CD4-positive, alpha-beta memory T cell (primary cell): ENCODE measurements at places on chromosomes 1 and 21.
A peak's percentile ranks its signal among the peaks of the same experiment; 100 is the strongest.

DNA sequence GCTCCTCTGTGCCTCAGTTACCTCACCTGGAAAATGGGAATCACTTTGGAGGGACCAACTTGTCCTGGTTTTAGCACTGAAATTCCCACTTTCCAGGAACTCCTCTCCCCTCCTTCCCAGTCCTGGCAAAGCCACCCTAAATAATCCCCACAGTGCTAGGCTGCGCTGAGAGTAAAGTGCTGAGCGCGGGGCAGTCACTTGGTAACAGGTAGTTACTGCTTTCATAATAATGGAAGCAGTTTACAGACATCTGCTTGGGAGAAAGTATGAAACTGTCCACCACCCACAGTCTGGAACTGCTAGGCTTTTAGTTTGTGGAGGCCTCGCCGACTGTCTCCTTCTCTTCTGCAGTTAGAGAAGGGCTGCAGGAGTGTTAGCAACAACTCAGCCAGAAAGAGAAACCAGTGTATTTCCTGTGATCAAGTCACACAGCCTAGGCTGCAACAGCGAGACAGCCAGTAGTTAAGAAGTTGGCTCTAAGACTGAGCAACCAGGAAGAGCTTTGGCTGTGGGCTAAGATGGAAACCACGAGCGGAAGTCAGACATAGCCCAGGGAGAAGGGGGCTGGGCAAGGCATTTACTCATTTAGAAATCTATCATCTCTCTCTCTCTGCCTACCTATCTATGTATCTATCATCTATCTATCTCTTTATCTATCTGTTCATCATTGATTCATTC, 30.8 kb upstream of the ABCG1 start:
- DNase-seq: peak; percentile 86

GRCh38 chr1:12548279-12548972, 69.6 kb downstream of the DHRS3 start:
- no peak for DNase-seq

GRCh38 chr1:41623736-41624135, 139.3 kb upstream of the EDN2 start:
- no peak for DNase-seq

- DNase-seq: peak; percentile 2
Observed at GRCh38 chr1:239819096-239819495, 272.6 kb upstream of the FMN2 start.

DNA sequence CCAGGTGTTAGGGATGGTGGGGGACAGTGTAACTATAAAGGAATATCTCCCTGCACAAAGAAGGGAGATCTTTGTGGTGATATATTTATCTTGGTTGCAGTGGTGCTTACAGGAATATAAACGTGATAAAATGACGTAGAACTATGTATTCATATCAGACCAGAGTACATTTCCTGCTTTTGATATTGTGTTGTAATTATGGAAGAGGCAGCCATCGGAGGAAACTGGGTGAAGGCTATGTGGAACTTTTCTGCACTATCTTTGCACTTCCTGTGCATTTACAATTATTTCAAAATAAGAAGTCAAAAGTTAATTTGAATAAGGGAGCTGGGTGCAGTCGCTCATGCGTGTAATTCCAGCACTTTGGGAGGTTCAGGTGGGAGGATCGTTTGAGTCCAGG, 37.6 kb downstream of the NDUFS5 start:
- DNase-seq: no peak

GRCh38 chr1:208013210-208013609, 102.3 kb upstream of the CD34 start:
- DNase-seq: no peak

- DNase-seq: no peak
Observed at GRCh38 chr1:153485863-153486262, 25.4 kb upstream of the S100A7 start.

GRCh38 chr1:64984106-64984505, 17.8 kb upstream of the JAK1 start:
- DNase-seq: no peak

- no peak for DNase-seq
Observed at GRCh38 chr1:91609551-91609950, 108.9 kb downstream of the CDC7 start.

DNA sequence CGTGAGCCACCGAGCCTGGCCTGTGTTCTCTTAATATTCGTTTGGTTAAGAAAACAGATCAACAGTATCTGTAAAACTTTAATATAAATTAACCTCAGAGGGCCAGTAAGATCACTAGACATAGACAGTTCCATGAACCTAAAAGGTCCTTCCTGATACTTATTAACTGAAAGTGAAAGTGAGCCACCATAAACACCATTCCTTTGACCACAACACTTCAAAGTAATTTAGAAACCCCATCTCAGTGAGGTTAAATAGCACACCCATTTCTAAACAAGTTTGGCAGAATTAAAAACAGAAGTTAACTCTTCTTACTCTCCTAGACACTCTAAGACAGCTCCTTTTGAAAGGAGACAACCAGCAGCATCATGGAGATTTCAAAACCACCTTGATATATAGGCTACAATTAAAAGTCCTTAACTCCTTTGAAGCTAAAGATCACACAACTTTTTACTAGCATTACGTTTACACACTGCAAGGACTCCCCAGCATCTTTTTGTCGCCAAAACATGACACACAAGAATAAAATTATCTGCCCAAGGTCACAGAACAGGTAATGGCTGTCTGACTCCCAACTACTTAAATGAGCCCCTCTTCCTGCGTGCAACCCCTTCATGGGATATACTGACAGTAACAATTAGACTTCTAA, 2.2 kb downstream of the RNF19B start:
- peak; percentile 29 for DNase-seq

GRCh38 chr1:42684139-42684538, 1.9 kb downstream of the YBX1 start:
- peak; percentile 55 for DNase-seq

DNA sequence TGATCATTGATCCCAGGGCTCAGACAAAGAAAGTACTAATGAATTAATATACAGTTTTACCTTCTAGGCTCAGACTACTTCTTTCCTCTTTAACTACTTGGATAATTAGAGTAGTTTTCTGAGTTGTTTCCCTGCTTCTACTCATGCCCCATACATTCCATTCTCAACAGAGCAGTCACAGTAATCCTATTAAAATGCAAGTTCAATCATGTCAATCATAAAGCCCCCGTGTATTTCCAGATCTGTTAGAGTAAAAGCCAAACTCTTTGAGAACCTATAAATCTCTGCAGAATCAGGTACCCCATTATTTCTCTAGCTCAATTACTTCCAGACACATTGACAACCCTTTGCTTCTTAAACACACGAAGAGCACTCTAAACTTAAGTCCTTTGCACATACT, 242.1 kb upstream of the PRMT6 start:
- no peak for DNase-seq

GRCh38 chr1:10471411-10472219, 714 bp downstream of the DFFA start:
- DNase-seq: no peak

- DNase-seq: no peak
Observed at GRCh38 chr1:175478217-175478616, 265.2 kb downstream of the TNR start.

DNA sequence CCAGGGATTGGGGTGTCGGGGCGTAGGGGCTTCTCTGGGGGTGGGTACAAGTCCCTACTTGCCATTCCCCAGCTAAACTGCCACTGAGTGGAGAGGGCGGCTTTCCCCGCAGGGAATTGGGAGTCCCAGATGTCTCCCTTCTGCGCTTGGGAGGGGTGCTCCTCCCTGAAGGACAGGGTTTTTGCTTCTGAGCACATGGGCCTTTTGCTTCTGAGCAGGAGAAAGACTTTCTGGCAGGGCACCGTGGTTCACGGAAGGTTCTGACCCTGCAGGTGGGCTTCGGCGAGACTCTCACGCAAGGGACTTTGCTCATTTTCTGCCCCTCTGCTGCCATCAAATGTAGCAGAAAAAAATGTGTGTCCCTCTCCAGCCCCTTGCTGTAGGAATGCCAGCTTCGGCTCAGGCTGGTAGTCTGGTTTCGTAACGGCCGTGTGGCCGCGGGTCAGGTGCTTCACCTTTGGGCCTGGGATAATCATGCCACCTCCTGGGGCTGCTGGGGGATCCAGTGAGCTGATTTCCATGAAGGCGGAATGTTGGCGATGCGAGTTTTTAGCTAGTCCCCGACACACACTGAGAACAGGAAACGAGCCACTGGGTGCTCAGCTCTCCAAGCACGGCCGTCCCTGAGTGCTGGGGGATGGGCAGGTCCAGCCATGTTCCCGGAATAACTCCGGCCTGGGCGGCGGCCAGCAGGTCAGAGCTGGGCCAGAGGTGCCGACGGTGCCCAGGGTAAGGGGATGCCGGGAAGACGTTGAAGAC, 364.0 kb downstream of the CAMTA1 start:
- DNase-seq: no peak

GRCh38 chr1:160855181-160855981, 7.3 kb downstream of the CD244 start:
- no peak for DNase-seq

GRCh38 chr1:244424649-244425334, 26.9 kb downstream of the ADSS2 start:
- DNase-seq: no peak

DNA sequence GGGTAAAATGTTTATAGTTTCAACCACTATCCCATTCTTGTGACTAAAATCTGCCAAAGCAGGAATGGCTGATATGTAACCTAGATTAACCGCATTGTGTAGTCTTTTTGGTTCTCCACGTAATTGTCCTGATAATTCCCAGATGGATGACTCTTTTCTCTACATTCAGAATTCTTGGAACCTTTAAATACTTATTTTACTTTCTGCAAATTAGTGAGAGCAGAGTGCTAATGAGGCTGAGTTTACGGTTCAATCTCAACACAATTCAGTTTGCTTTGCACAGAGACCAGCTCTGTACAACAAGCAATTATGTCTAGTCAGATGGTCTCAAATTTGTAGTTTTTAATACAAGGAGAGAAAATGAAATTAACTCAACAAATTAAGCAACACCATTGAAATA, 9.1 kb downstream of the CRB1 start:
- DNase-seq: no peak

- no peak for DNase-seq
Observed at GRCh38 chr1:161260376-161261260, 2.1 kb downstream of the PCP4L1 start.

DNA sequence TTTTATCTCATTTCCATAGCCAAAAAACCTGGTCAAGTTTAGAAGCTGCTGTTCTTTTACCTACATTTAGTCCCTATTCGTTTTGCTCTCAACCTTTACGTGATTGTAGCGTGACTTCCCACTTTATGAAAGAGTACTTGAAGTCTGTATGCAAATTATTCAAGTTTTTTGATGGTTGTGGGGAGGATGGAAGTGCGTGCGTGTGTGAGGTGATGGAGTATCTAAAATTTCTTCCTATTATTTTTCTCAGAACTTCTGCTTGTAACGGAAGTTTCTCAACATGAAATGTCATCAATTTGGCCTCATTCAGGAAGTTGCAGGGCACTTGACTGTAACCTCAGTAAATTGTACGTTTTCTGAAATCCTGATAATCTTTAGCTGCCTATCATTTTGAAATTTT, 64.0 kb downstream of the SAMSN1 start:
- DNase-seq: peak; percentile 63

GRCh38 chr1:100875228-100875627, 19.4 kb downstream of the EXTL2 start:
- DNase-seq: no peak

DNA sequence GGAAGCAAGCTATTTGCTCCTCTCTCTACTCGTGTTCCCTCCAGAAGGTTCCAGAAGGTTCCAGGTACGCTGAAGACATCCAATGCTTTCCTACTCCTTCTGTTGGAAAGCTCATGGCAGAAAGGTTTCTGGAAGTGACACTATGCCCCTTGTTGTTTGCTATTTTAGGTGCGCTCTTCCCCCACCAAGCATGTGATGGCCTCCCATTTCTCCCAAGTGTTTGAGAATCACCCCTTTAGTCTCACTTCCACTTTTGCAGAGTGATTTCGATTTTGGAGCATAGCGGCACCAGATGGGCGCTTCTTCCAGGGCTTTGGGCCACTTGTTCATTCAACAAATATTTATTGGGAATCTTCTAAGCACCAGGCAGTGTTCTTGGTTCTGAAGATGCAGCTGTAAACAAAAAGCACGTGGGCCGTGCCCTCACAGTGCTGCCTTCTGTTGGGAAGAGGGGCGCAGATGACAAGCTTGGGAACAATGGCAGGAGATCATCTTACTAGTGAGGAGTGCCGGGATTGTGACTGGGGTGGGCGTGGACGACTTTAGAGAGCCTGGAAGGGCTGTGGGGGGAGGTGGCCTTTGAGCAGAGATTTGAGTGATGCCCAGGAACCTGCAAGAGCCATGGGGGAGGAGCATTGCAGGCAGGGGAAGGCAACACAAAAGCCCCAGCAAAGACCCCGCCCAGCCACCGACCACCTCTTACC, 43.0 kb upstream of the TARDBP start:
- DNase-seq: no peak

DNA sequence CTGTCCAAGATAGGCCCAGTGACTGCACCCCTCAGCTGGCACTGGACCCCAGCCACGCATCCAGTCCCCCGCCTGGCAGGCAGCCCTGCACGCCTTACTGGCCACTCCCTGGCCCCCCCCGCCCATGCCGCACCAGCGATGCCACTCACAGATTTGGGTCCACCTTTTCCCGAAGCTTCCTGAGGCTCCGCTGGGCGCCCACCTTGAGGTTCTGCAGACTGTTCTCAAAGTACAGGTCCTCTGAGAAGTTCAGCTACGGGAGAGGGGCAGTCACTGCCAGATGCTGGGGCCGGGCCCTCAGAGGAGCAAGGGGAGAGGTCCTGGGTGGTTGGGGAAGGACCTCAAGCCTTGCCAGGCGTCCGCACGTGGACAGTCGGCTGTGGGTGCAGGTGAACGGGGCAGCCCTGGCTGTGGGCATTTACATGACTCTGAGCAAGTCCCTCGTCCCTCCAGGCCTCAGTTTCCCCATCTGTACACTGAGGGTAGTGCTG, 8.1 kb downstream of the PRXL2B start:
- no peak for DNase-seq

DNA sequence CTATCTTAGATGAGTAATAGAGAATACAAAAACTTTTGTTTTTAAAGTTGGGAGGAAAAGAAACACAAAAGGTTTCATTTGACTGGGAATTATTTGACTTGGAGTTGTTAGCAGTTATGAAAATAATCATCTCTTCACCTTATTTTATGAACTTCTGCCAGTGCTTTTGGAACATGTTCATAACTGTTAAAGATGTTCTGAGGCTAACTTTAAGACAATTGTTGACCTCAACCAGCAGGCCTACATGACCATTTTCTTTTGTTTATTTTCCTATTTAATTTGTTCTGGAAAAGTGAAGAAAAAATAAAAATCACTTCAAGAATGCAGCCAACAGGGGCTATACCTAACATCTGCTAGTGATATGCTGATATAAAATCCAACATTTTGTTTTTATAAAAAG, 37.4 kb downstream of the JAM2 start:
- DNase-seq: no peak

GRCh38 chr1:9787702-9788101, 36.1 kb downstream of the CLSTN1 start:
- peak; percentile 77 for DNase-seq

DNA sequence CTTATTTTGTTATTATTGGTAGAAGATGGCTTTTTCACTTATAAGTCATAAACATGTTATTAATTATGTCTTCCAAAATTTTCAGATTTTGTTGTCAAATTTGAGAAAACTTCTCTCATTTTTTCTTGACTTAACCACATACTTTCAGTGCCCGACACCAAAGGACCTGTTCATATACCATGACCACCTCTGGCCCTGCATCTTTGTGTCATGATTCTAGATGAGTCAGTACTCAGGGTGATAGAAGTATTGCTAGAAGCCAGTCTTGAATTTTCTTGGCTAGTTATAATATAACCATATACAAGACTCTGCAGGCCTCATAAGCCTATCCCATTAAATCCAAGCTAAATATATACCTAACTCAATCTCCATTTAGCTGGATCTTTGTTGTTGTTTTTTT, 35.4 kb upstream of the DPH5 start:
- DNase-seq: no peak

- DNase-seq: peak; percentile 86
Observed at GRCh38 chr1:198678301-198678836, 39.5 kb downstream of the PTPRC start.
